ENCODE measurements at places on chromosomes 1 and 21. TPM values are rescaled to one million over a fixed set of nuclear protein-coding genes. Genes with fewer than 3 reads are reported as not detected.

LRP8 gene
- 87.3 TPM for total RNA-seq

GPR161 gene
- 14.1 TPM for total RNA-seq

S100A6 gene
- total RNA-seq, result 336 TPM

TNFAIP8L2 gene
- total RNA-seq, result not detected

RXFP4 gene
- not detected for total RNA-seq

RAP1A gene
- 28.4 TPM for total RNA-seq
